ENCODE measurements at places on chromosomes 5 and 9.

DNA sequence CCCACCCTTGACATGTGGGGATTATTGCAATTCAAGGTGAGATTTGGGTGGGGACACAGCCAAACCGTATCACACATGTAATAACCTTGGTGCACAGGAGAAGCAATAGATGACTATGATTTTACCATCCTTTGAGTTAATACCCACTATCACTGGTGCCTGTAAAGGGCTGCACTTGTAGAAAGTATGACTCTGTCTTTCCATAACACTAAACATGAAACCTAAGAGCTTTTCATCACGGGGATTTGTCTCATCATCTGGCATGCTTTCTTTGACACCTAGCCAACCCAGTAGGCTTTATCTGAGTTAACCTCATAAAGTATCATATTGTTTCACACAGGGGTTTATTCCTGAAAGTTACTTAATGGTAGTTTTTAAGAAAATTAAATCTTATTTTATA lies 188.9 kb upstream of the TNC start:
- no peak for DNase-seq

GRCh38 chr5:123090661-123091297 lies 1.7 kb downstream of the PRDM6 start:
- DNase-seq, result no peak

DNA sequence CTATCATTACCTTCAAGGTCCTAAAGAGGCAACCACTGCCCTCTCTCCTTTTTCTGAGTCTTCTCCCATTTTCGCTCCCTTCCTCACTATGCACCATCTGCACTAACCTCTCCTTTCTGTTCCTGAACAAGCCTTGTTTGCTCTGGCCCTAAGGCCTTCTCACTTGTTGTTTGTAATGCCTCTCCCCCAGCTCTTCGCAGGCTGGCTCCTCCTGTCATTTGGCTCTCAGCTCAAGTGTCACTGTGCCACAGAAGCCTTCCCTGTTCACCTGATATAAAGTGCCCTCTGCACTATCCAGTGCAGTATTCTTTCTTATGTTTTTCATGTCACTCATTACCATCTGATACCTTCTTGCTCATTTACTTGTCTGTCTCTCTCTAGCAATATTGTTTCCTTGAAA lies 303.7 kb downstream of the KCNN2 start:
- DNase-seq, result no peak

- no peak for DNase-seq
These were observed 812.9 kb upstream of the ZNF608 start for GRCh38 chr5:125559296-125559695.

GRCh38 chr9:14693251-14693861 lies at the start of gene ZDHHC21:
ZDHHC21 (minus strand) TSS chr9:14693432; CDS start chr9:14674340, 19,092 bp downstream.
- DNase-seq, result peak; percentile 63

- no peak for DNase-seq
These were observed 170.7 kb downstream of the SPOCK1 start for GRCh38 chr5:137328463-137328862.

DNA sequence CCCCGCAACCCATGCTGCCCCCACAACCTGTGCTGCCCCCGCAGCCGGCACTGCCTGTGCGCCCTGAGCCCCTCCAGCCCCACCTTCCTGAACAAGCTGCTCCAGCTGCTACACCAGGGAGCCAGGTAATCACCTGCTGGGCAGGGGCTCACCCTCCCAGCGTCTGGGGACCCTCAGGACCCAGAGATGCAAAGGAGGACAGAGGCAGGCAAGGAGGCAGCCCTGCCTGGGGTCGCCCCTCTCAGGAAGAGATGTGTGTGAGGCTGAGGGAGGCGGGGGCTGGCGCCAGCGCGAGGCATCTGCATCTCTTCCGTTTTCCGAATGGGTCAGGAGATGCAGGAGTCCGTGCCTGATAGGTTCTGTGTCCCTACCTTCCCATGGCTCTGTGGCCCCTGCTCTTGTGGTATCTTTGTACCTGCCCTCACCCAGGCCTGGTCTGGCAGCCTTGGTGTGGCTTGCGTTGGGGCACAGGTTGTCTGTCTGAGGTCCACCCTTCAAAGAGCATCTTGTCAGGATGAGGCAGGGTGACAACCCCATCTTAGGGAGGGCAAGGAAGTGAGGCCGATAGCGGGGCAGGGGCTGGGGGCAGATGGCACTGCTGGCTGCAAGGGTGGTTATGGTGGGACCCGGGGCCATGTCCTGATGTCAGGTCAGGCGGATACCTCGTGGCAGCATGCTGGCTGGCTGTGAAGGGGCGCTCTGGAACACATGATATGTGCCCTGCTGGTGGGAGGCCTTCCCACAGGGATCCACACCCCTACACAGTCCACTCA lies 75.7 kb downstream of the WNK2 start:
- DNase-seq, result no peak

DNA sequence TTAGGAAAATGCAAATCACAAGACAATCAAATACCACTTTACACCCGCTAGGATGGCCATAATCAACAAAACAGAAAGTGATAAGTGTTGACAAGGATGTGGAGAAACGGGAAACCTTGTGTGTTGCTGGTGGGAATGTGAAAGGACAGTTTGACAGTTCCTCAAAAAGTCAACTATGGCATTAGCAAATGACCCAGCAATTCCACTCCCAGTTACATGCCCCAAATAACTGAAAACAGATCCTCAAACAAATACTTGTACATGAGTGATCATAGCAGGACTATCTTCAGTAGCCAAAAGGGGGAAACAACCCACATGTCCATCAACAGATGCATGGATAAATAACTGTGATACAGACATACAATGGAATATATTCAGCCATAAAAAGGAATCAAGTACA lies 21.2 kb downstream of the RASGEF1C start:
- DNase-seq, result no peak

DNA sequence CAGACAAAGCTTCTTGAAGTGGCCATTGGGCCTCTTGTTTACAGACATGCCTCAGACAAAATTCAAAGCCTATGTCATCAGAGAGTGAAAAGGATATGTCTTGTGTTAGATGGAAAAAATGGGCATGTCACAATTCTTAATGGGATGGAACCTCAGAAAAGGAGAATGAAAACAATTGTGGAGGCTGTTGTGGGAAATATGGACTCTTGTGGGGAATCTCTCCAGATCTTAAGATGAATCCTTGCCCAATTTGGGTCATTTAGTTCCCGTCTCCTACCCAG lies 19.5 kb downstream of the SLC22A5 start:
- no peak for DNase-seq

GRCh38 chr9:14190240-14190639 lies 123.7 kb downstream of the NFIB start:
- DNase-seq, result no peak

GRCh38 chr9:97673922-97674321 lies 23.2 kb downstream of the XPA start:
- no peak for DNase-seq

- DNase-seq, result no peak
These were observed 35.1 kb downstream of the DMXL1 start for GRCh38 chr5:119105971-119106370.

GRCh38 chr5:158482125-158482524 lies 617.6 kb downstream of the EBF1 start:
- no peak for DNase-seq

GRCh38 chr5:105207066-105207465 lies 1644.5 kb upstream of the NUDT12 start:
- no peak for DNase-seq

- DNase-seq, result no peak
These were observed 25.8 kb downstream of the LPCAT1 start for GRCh38 chr5:1497795-1498622.

DNA sequence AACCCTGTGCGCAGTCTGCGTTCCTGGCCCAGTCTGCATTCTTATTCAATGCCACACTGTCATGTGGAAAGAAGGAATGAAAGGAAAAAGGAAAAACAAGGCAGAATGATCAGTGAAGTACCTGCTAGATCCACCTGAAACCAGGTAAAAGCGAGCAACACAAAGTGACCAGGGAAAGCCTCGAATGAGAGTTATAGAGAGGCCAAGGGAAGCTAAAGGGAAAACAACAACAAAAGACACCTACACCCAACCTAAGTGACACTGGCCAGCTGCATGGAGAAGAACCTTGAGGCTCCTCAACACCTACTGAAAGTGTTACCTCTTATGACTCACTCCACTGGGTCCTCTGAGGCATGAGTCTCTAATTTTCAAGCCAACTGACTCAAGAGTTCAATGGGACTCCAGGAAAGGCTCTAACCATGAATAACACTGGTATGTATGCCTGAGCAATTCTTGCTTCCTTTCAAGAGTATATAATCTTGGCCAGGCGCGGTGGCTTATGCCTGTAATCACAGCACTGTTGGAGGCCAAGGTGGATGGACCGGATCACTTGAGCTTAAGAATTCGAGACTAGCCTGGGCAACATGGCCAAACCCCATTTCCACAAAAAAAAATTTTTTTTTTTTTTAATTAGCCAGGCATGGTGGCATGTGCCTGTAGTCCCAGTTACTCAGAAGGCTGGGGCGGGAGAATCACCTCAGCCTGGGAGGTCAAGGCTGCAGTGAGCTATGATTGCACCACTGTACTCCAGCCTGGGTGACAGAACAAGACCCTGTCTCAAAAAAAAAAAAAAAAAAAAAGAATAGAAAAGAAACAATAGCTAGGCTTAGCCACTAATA lies 29.0 kb downstream of the MTMR12 start:
- DNase-seq, result no peak

DNA sequence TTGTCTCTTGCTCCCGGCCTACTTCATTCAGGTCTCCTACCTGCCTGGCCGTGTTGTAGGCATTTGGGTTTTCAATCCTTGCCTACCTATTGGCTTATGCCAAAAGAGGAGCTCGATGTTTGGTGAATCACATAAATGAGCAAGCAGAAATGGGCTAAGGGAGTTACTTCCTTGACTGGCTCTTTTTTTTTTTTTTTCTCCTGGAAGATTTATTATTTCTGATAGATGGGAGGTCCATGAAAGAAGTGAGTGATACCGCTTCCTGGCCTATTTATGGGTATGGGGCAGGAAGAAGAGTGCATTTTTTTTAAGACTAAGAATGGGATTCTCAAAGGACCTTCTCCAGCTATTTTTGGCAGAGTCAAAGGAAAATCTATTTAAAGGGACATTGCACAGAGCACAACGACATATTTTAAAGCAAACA lies 294.1 kb downstream of the ARHGAP26 start:
- DNase-seq, result no peak

- no peak for DNase-seq
These were observed 35.4 kb downstream of the SREK1 start for GRCh38 chr5:66179297-66180051.

DNA sequence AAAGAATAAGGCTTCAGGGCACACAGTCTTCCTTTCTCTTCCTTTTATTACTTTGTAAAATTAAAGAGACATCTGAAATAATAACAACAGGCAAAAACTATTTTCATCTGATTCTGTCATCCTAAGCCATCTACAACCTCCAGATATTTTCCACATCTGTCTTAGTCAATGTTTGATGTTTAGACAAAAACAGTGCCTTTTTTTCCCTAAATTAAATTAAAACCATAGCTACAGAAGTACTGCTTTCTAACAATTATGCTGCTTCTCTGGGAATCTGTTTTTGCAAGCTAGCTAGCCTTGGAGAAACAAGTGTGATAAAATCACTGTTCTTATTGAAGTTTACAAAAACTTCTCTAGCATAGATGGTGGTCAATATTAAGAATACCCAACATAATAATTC lies 95.4 kb downstream of the KIAA0825 start:
- DNase-seq, result no peak

DNA sequence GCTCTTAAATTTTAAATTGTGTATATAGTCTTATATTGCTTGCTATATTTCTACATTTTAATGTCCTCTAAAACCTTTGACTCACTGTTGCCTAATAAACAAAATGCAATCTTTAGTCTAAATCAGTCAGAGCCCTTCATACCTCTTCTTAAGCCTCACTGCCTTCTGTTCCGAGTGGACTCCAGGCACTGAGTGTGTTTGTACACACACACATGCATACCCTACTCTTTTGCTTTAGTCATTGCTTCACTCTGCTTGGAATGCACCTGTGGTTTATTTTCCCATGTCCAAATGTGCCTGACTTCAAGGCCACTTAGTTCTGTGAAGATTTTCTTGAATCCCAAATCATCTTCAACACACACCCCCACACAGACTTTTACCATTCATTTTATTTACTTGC lies 60.9 kb downstream of the SLC12A2 start:
- DNase-seq, result no peak

DNA sequence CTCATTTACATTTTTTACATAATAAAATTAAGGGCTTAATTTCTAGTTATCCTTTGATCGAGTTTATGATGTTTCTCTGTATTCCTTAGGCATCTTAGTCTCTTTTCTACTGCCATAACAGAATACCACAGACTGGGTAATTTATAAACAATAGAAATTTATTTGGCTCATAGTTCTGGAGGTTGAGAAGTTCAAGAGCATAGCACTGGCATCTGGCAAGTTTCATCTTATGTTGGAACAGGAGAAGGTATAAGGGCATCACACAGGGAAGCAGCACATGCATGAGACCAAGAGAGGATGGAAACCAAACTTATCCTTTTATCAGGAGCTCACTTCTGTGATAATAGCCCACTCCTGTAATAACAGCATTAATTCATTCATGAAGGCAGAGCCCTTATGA lies 284.9 kb upstream of the COX7C start:
- no peak for DNase-seq

GRCh38 chr5:177445052-177445916 lies 1.3 kb upstream of the PRR7 start:
- DNase-seq, result no peak
